ENCODE measurements at places on chromosomes 5 and 9.

DNA sequence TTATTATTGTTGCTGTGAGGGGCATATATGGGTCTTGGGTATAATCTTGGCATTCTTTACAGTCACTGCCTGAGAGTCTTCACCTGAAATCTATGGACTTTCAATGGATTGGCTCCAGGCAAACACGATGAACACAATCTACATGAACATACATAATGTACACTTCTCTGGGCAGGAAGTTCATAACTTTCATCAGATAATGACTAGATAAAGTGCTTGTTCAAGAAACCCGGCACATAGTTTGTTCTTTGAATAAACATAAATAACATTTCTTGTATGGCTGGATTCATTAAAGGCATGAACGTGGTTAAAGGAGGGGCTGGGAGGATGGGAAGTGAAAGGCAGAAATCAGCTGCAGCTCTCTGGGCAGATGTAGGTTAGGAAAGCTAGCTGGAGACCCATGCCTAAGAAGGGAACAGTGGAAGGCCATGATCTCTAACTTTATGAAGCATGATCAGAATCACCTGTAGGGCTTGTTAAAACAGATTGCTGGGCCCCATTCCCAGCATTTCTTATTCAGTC lies 306.9 kb upstream of the EFNA5 start:
- no peak for DNase-seq

DNA sequence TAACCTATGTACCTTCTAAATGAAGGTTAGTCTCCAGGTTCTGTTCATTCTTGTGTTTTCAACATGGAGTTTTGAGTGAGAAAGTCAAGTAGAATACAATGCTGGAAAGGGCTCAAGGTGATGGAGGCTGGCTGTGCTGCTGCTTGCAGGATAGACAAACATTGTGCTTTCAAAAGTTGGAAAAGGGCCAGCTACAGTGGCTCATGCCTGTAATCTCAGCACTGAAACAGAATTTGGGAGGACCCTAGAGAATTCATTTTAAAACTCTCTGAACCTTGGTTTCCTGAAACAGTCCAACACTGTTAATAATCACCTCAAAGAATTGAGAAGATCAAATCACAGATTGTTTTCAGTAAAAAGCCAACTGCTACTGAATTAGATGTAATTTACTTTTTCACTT lies 15.4 kb upstream of the IARS1 start:
- no peak for DNase-seq

DNA sequence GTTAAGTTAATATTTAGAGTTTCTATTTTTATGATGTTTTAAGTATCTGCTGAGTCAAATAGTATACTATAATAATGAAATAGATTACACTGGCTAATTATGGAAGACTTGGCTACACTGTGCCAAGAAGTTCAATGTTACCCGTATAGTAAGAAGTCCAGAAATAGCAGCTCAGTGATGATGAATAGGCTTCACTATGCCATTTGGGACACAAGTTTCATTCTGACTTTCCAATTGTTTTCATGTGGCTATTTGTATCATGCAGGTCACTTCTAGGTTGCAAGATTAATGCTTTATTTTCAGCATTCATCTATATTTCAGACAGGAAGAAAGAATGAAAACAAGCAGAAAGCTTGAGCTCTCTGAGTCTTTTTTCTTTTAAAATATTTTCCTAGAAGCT lies 194.5 kb upstream of the RIOK2 start:
- no peak for DNase-seq

DNA sequence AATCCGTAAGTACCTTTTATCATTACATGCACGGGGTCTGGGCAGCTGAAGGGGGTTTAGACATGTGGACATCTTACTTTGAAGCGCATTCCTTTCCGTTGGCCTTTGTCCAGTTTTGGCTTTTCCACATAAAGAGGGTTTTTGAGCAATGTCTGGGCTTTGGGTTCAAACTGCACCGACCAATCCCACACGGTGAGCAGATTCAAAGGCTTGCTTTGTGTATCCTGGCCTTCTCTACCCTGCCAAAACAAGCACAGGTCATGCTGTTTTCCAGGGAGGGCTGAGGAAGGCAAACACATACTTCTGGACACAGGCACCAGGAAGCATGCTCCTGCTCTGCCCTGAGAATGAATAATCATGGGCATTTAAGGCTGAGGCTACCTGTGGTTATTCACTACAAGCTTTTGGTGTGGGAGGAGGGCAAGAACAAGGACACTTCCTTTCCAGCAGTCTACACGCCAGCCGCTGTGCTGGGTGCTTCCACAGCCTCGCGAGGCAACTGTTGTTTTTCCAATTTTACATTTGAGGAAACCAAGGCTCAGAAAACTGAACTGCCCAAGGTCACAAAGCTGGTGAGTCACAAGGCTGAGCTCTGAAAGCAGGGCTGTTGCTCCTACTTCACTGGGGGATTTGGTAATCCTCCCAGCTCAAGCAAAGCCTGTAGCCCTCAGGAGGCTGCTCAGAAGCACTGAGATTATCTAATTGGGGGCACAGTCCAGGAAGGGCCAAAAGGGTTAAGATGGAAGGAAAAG lies 59.8 kb upstream of the GOLPH3 start:
- DNase-seq = no peak

DNA sequence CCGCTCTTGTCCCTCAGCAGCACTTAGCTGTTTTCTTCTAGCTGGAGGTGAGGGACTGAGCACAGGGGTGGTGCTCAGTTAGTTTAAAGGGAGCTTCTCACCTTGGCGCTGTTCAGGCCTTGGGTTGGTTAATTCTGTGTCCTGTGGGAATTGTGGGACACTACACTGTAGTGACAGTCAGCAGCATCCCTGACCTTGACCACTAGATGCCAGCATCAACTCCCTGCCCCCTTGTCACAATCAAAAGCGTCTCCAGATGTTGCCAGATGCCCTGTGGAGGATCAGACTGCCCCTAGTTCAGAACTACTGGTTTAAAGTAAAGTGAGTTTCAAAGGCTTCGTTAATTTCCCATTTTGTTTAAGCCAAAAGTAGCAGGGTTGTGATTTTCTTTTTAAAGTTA lies 65.5 kb upstream of the DMRT3 start:
- DNase-seq = no peak

DNA sequence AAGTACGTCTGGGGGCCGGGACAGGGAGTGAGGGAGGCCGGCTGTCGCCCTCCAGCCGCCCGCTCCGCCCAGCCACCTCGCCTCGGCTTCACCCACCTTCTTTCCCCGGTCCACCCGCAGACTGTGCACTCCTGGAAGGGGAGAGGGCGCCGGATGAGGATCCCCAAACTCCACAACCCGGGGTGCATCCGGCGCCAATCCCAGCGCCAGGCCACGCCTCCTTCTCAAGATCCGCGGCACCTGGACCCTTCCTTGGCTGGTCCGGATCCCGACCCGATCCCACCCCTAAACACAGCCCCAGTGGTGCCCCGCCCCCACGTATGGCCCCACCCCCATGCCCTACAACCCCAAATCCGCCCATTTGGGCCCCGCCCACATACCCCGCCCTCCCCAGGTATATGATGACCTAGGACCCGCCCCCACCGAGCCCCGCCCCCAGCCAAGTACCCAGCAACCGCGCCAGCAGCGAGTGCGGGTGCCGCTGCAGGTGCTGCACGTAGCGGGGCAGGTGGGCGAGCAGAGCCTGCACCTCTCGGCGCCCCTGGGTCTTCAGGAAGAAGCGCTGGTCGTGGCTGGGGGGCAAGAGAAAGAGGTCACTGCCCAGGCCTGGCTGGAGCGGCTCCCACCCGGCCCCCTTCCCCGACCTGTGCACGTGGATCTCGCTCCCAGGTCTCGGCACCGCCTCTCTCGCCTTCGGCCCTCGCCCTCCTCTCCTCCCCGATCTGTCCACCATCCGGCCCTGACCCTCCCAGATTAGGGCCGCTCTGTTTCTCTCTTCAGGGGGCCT lies 3.2 kb downstream of the PIP5KL1 start:
- DNase-seq = no peak
